B cell (primary cell): ENCODE measurements at places on chromosomes 12 and 14. TPM values are rescaled to one million over a fixed set of nuclear protein-coding genes. Genes with fewer than 3 reads are reported as not detected.

KCNMB4 gene
- polyA plus RNA-seq, result 0.66 and 0.82 TPM in 2 replicates

FGF6 gene
- polyA plus RNA-seq, result not detected in 2 replicates

IL22 gene
- polyA plus RNA-seq, result not detected in 2 replicates

- DNase-seq, result no peak
These were observed 269.9 kb downstream of the ADAMTS20 start for GRCh38 chr12:43282106-43282505.

- DNase-seq, result no peak
These were observed 14.0 kb downstream of the MIS18BP1 start for GRCh38 chr14:45238988-45239387.

- DNase-seq, result no peak
These were observed 100.4 kb upstream of the PPFIA2 start for GRCh38 chr12:81859521-81859920.

DNA sequence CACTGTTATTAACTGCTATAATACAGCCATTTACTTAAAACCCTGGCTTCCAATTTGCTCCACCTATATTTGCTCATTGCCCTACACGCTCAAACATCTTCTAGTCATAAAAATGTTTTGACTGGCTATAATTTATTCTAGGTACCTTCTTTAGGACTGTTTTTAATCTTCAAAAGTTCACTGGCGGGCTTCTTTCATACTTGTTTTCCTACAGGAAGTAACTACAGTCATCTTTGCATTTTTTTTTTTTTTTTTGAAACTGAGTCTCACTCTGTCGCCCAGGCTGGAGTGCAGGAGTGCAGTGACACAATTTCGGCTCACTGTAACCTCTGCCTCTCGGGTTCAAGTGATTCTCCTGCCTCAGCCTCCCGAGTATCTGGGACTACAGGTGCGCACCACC lies 32.5 kb downstream of the MPHOSPH9 start:
- no peak for DNase-seq

DNA sequence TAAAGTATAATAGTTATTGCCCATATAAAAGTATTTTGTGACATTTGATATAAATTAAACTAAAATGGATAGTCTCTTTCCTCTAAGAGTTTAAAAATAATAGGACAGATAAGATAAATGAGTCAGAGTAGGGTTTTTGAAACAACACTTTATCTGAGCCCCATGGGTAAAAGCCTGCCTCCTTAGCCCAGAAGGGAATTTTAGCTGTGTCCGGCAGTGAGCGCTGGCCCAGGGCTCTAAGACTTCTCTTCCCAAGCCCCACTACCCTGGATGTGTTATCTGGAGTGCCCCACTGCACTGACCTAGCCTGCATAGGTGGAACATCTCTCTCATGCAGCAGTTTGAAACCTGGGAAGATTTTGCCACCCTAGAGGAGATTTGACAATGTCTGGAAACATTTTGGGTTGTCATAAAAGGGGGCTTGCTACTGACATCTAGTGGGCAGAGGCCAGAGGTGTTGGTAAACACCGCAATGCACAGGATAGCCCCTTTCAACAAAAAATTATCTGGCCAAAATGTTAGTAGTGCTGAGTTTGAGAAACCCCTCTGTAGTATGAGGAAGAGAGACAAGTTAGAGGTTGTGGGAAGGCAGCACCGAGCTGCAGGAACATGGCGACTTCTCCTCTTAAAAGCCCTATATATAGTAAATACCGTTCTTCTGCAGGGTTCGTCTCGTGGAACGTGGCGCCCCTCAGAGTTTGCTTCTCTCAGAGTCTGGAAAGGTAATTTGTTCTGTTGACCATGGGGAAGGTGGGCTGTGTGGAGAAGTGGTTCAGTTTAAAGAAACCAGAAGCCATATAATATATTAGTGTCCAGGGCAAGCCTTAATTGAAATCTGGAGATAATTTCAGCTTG lies 29.3 kb upstream of the ATF1 start:
- DNase-seq, result peak; percentile 41
